NCI-H1436 (cell line): ENCODE measurements at places on chromosomes 1 and 21.
A peak's percentile ranks its signal among the peaks of the same experiment; 100 is the strongest.

GRCh38 chr1:45012639-45013278 is 705 bp downstream of the UROD start:
- DNase-seq = peak; percentile 6

GRCh38 chr1:210437111-210437510 is 108.4 kb downstream of the HHAT start:
- DNase-seq = no peak

DNA sequence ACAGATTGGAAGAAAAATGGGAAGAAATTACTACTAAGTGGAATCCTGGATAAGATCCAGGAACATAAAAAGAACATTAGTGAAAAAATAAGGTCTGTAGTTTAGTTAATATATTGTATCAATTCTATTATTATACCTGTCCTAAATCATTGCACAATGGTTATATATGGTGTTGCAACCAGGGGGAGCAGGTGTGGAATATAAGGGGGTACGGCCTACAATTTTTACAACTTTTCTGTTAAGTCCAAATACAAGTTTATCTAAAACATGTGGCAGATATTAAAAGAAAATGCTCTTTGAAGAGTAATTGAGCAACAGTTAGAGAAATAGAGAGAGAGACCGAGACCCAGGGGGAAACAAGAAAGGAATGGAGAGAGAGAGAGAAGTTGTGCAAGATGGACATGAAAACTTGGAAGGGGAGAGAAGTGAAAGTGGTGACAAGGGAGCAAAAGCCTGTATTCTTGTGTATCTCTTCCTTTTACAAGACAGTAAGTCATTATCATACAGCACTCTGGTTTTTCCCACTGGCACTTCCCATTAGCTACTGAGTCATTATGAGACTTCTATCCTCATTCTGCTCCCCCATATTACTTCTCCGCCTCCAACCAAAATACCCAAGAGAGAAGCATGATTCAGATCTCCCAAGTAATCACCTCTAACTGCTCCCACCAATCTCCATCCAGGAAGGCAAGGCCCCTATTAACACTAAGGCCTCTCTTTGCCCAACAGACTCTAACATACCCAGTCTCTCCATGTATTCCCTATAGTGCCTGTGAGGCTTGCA is 22.3 kb upstream of the TRAF3IP3 start:
- no peak for DNase-seq

DNA sequence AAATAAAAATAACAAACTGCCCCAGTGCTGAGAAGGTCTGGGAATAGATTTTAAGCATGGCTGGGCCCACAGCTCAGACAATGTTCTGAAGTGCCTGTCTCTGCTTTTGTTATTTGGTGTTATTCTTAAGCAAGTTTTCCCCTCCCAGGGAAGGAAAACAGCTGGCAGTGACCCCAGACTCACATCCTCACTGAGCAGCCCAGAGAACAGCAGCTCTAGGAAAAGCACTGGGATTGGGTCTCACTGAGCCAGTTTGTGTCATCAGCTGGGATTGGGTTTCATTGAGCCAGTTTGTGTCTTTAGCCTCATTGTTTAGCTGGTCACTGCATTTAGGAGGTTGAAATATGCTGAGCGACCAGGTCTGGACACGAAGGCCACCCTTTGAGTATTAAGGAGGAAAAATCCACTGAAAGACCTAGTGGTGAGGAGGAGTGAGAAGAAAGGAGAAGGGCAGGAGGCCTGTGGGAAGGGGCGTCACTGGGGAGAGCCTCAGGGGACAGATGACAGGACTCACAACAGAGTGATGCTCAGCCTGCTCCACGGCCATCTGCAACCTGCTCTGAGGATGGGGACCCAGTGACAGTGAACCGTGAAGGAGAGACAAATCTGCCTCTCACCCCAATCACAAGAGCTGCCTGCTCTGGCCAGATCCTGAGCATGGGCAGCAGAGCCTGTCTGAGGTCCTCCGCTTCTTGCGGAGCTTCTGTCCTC is 103.8 kb downstream of the TOMM20 start:
- DNase-seq = no peak

DNA sequence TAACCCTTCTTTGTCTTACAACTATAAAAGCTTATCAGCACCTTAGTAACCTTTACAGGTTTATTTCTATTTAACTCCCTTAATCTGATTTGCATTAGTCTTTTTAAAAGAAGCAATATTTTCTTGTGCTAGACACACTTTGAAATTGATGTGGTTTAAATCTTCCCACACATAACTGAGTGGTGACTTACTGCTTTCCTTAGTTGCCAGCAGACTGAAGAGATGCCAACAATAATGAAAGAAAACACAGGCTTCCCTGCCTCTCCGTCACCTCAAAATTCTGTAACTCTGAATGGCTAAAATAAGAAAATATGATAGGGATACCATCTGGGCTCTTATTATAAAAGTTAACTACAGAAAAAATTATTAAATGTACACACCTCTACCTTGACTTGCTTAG is 196.8 kb downstream of the PTBP2 start:
- no peak for DNase-seq

- no peak for DNase-seq
These were observed 8.7 kb downstream of the SH3BP5L start for GRCh38 chr1:248817065-248817464.

DNA sequence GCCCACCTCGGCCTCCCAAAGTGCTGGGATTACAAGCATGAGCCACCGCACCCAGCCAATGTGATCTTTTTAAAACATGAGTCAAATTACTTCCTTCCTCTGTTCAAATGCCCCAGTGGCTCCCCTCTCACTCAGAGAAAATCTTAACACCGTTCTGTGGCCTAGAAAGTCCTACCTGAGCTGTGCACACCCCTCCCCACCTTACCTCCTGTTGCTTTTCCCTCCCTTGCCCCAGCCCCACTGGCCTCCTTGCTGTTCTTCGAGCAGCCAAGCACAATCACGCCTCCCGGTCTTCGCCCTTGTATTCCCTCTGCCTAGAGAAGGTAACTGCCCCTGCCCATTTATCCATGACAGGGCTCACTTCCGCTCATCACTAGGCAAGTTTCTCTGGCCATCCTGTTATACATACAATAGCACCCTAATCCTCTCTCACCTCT is 62.6 kb upstream of the RPL11 start:
- DNase-seq = no peak

DNA sequence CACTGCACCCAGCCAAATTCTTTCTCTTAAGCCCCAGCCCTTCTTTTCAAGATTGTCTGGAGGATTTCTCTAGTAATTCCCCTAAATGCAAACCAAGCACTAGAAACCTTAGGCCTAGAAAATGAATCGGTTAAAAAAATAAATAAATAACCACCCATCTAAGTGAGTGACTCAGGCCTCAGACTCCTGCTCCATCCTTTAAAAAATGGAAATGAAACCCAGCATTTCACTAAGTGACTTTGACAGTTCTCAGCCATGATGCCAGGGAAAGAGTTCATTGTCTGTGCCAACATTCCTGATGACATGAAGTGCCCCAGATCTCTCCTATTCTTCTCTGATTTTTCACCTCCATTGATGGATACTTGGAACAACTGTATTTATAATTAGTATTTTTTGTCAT is 415.2 kb upstream of the DAB1 start:
- DNase-seq = peak; percentile 59

DNA sequence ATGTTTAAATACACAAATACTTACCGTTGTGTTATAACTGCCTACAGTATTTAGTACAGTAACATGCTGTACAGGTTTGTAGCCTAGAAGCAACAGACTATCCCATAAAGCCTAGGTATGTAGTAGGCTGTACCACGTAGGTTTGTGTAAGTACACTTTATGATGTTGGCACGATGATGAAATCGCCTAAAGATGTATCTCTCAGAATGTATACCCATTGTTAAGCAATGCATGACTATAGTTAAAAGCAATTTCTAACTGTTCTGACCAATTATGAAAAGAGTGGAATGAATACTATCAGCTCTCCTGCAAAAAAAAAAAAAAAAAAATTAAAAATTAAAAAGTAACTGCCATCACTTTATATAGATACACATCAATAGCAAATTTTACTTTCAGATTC is 11.4 kb downstream of the HP1BP3 start:
- DNase-seq = no peak

DNA sequence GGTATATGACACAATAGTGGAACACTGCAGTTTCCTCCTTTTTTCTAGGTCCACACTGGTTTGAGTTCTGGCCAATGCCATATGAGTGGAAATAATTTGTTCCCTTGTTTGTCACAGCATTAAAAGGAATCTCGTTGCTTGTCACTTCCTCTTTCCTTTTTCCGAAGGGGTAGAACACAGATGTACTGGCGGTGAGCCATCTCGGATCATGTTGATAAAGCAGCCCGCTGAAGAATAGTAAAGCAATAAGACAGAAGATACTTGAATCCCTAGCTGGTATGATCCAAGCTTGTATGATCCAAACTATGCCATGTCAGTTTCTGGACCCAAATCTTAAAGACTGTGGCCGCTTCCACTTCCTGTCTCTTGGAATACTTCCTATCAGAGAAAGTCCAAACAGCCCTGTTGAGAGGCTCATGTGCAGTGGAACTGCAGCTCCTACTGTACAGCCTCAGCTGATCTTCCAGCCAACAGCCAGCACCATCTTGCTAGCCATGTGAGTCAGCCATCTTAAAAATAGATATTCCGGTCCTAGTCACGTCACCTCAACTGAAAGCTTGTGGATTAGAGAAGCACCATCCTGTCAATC is 40.3 kb downstream of the CFHR5 start:
- DNase-seq = no peak

GRCh38 chr1:117051224-117052064 is 8.7 kb upstream of the TTF2 start:
- no peak for DNase-seq

DNA sequence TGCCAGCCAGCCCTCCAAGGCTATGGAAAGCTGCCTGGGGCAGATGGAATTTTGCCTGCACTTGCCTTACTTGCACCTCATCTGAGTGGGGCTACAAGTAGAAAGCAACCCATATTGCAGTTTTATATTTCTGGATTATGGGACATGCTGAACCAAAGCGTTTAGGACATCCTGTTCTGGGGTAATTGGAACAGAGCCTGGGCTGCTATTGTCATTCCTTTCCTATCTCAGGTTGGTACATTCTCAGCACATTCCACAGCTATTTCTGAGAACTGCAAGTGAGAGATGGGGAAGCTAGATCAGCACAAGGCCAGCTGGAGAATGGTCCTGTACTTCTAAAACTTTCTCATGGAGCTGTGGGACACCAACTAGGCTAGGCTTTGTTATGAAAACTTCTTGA is 713.8 kb downstream of the KCNT2 start:
- DNase-seq = no peak

GRCh38 chr1:45629035-45629434 is 5.2 kb upstream of the CCDC17 start:
- DNase-seq = no peak

DNA sequence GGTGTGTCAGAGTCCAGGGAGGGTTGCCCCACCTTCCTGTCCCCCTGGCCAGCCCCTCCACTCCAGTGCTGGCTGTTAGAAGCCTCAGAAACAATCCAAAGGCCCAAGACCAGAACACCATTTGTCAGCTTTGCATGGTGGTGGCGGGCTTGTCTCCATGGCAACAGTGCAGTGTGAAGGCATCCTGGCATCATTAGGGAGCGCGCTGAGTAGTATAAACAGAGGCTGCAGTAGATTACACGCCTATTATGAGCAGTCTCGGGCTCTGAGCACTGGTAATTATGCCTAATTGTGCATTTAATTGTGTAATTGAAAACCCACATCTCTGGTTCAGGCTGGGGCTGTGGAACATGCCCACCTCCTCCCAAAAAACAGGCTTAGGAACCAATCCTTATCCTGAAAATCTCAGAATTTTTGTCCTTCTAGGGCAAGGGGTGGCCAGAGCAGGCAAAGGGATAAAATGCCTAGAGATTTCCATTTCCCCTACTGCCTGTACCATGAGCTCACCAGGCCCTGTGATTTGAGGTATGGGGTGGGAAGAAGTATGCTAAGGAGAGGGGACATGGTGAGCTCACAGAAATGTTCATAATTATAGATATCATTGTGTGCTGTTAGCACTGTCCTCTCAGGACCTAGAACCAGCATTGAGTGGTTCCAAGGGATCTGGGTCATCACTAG is 11.7 kb downstream of the NKAIN1 start:
- peak; percentile 42 for DNase-seq

- no peak for DNase-seq
These were observed 14.0 kb upstream of the LIN9 start for GRCh38 chr1:226322986-226323385.

GRCh38 chr1:78833491-78833890 is 173.0 kb downstream of the ADGRL4 start:
- no peak for DNase-seq

DNA sequence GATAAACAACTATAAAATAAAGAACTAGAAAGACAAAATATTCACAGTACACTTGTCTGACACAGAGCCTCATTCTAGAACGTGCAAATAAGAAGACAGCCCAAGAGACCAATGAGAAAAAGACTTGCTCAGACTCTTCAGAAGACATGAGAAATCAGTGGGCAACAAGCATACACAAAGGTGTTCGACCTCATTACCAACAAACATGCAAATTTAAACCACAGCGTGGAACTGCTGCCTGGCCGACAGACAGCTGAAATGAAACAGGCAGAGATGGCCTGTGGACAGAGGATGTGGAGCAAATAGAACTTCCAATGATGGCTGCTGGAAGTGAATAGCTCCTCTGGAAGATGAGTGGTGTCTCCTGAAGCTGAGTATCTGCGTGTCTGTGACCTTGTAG is 22.4 kb upstream of the COL6A1 start:
- DNase-seq = no peak

DNA sequence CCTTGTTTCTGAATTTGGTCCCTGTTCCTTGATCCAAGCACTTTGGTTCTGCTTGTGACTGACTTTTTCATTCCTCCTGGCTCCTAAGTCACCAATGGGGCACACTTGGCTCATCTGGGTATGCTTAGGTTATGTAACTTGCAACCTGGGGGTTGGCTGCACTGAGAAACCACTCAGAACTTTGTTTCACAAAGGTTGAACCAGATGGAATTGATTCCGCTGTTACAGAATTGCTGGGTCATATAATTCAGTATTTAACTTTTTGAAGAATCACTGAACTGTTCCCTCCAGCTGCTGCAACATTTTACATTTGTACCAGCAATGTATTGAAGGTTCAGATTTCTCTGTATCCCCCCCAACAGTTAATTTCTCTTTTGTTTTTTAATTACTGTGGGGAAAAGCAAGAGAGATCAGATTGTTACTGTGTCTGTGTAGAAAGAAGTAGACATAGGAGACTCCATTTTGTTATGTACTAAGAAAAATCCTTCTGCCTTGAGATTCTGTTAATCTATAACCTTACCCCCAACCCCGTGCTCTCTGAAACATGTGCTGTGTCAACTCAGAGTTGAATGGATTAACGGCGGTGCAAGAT is 9.6 kb upstream of the NVL start:
- DNase-seq = no peak

- no peak for DNase-seq
These were observed 4.0 kb upstream of the OR11L1 start for GRCh38 chr1:247845693-247846017.

GRCh38 chr1:185696422-185697150 is 37.6 kb upstream of the HMCN1 start:
- DNase-seq = no peak

GRCh38 chr1:245062741-245063305 is 92.0 kb upstream of the KIF26B start:
- no peak for DNase-seq

- no peak for DNase-seq
These were observed 1.2 kb downstream of the SCMH1 start for GRCh38 chr1:41240781-41241353.

GRCh38 chr1:203140743-203141520 is 13.4 kb downstream of the ADORA1 start:
- DNase-seq = no peak

- DNase-seq = no peak
These were observed 876 bp upstream of the NAV1 start for GRCh38 chr1:201537891-201538611.
